ENCODE measurements at places on chromosomes 2 and 18.

GRCh38 chr2:156465573-156465972 lies 29.4 kb downstream of the GPD2 start:
- no peak for DNase-seq

GRCh38 chr2:12192762-12193161 lies 446.3 kb downstream of the LPIN1 start:
- DNase-seq: no peak

DNA sequence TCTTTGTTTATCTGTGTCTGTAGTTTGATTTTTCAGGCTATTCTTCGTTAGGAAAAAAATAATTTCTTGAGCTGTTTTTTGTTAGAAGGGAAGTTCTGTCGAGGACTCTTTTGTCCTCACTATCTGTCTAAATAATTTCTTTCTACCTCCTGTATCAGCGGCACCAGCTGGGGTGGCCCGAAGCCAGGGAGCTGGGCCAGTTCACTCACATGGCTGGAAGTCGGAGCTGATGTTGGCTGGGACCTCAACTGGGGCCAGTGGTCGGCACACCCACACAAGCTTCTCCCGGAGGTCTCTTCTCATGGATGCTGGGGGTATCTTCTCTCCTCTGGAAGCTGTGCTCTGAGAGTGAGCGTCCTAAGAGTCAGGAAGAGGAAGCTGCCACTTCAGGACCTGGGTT lies 8.0 kb upstream of the PDIA6 start:
- DNase-seq: no peak

DNA sequence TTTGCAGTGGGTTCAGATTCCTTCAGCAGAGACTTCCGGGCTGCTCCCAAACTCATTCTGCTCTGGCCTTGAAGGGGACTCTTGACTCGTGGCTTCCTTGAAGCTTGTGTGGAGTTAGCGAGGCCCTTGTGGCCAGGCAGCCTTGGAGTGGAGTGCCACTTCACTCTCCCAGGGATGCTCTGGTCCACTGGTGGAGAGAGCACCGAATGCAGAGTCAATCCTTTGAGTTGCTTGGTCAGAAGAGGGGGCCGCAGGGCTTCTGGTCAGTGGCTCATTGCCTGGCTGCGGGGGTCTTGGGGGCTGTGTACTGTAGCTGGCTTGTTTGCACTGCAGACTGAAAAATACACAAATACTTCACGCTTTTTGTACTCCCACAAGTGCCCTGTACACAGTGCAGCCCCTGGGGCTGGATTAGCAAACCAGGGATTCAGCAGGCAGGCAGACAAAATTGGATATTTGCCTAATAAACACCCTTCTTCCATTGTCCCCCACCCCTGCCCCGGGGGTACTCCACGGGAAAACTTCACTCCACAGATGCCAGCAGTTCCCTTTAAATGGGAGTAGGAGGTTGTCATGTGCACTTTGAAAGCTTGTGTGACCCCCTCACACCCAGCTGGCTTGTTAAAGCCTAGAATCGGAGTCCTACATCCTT lies 3.2 kb downstream of the GLI2 start:
- DNase-seq: no peak

DNA sequence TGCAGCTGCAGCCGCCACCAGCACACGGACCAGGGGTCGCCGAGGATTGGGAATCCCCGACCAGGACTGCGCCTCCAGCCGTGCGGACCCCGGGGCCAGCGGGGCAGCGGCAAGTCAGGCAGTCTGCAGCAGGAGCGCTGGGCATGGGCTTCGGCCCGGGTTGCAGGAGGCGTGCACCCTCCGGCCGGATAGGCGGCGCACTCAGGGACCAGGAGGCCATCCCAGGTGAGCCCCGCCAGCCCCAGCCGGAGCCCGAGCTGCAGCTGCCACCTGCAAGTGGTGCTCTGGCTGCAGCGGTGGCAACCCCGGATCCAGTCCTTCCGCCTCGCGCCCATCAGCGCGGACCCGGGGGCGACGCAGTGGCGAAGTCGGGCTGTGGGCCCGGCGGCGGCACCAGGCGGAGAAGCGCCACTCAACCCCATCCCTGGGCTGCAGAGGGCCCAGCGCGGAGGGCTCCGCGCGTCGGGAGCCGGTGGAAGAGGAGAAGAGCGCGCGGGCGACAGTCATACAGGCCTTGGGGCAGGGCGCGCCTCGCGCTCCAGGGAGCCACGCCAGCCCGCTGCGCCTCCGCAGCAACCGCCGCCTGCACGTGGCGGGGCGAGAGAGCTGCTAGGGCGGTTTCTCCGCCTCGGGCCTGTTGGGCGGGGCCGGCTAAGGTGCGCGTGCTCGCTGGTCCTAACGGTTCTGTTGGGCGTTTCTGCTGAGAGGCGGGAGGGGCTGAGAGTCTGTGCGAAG lies 73.8 kb downstream of the RPIA start:
- DNase-seq: no peak

DNA sequence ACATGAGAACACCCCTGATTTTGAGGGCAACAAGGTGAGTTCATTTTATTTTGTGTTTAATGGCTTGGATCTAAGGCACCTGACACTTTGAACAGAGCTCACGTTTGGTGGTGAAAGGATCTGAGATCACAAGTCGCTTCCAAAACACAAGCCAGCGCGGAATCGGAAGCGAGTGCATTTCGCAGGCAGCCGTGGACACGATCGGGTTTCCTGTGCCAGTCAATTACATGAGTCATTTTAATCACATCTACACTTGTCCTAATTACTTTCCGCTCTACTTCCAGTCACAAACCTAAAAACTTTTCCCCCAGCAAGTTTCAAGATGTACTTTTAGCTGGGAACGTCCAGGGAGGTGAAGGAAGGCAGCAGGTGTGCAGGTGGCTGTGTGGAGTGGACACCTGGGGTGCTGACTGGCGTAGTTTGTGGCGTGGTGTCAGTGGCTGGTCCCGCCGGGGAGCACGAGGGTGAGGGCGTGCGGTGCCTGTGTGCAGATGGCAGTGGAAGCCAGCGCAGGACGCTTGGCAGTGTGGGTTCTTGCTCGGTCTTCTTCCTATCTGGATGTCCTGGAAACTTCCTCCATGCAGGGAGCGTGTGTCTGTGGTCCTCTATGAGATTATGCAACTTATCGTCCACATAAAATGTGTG lies 75.6 kb downstream of the DCDC2C start:
- DNase-seq: no peak

- no peak for DNase-seq
Observed at GRCh38 chr2:205816268-205816667, 134.0 kb downstream of the NRP2 start.

DNA sequence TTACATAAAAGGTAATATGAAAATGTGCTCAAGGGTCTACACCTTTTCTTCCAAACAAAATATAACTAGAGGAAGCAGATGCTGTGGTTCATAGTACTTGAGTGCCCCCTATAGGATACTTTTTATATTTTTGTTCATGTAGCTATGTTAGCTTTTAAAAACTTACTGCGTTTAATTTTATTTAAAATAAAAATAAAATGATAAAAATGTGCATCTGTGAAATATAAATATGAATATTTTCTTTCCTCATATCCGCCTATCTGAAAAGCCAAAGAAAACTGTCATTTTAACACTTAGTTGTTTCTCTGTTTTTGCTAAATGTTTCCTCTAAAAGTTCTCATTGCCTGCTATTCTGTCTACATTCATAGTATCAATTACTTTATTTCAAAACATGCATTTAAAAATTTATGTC lies 9.6 kb upstream of the LRP1B start:
- peak; percentile 31 for DNase-seq

DNA sequence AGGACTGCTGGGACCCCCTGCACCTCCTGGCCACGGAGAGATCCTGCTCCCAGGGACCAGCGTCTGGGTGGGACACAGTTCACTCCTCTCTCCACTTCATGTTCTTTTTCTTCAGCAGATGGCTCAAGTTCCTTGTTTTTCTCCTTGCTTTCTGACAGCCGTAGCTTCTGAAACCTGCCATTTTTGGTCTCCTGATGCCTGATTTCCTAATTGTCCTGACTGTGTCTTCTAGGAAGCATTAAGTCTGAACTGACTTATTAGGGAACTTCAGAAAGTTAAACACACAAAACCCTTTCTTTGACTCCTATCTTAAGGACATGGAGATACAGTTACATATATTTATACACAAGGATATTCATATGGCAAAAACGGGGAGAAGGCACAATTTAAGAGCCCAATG lies 22.7 kb downstream of the CNNM4 start:
- no peak for DNase-seq

- DNase-seq: no peak
Observed at GRCh38 chr2:147242445-147242844, 602.4 kb upstream of the ACVR2A start.

DNA sequence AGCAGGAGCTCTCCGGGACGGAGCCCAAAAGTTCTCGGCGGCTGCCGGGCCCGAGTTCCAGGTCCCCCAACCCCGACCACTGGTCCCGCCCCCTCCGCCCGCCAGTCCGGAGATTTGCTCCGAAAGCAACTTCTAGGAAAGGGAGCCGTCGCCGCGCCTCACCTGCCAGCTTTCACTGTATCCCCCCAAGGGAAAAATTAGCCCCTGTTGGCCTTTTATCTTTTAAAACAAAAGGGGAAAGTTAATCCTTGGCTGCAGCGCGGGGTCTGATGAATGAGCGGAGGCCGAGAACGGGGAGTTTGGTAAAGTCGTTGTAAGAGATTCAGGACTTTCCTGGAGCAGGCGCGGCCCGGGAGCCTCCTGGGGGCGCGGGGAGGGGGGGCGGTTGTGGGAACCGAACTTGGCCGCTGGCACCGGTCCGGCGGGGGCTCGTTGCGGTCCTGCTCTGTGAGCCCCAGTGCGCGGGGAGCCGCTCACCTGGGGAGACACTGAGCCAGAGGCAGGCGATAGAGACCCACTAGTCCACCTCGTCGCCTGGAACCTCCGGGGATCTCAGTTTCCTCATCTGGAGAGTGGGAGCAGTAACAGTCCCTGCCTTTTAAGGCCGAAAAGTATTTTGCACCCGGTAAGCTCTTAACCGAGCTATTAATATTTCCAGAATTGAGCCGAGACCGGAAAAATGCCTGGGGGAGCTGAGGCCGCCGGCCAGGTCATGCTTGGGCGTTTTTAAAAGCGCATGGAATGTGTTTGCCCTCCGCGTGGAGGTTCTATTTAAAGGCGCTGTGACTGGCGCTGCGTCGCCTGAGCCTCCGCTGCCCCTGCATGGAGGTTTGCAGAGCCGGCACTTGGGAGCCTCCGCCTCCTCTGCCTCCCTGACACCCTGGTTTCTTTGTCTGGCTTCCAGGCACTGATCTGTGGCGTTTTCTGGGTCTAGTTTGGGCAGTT lies 1.1 kb downstream of the EFHD1 start:
- DNase-seq: no peak

GRCh38 chr2:171217330-171217729 lies 56.6 kb upstream of the TLK1 start:
- no peak for DNase-seq

GRCh38 chr18:49813069-49813318 lies 339 bp downstream of the ACAA2 start:
- DNase-seq: peak; percentile 21

- DNase-seq: no peak
Observed at GRCh38 chr2:134089454-134089853, 164.4 kb upstream of the MGAT5 start.

- DNase-seq: no peak
Observed at GRCh38 chr2:31267437-31268120, 33.6 kb downstream of the EHD3 start.

DNA sequence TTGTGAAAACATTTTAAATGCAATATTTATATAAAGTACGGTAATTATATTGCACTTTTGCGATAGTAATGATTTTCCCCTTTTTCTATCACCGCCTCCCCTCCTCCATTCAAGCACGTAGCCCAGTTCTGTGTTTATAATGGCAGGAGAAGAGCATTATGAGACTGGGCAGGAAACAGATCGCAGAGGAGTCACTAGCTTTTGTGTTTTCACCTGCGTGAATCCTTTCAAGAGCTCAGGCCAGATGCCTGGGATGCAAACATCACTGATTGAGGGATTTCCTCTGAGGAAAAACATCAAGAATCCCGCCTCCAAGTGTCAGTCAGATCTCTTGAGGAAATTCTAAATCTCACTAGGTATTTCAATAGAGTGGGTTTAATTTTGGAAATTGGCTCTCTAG lies 178.4 kb upstream of the FN1 start:
- DNase-seq: peak; percentile 49

DNA sequence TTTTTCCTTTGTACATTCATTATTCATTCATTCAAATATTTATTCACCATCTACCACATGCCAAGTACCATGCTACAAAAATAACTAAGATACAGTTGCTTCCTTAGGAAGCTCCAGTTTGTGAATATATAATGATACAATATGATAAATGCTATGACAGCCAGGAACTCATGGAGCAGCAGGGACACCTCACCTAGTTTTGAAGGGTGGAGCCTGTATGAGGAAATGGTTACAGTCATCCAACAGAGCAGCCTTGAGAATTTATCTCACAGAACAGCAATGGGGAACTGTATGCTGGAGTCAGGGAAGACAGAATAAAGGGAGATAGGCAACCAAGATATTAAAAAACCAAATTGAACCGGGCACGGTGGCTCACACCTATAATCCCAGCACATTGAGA lies 124.0 kb downstream of the OSBPL1A start:
- no peak for DNase-seq

GRCh38 chr2:8096484-8096883 lies 585.4 kb upstream of the ID2 start:
- no peak for DNase-seq

GRCh38 chr2:138757384-138757783 lies 22.8 kb downstream of the NXPH2 start:
- no peak for DNase-seq

GRCh38 chr2:146867477-146867986 lies 977.3 kb upstream of the ACVR2A start:
- no peak for DNase-seq

DNA sequence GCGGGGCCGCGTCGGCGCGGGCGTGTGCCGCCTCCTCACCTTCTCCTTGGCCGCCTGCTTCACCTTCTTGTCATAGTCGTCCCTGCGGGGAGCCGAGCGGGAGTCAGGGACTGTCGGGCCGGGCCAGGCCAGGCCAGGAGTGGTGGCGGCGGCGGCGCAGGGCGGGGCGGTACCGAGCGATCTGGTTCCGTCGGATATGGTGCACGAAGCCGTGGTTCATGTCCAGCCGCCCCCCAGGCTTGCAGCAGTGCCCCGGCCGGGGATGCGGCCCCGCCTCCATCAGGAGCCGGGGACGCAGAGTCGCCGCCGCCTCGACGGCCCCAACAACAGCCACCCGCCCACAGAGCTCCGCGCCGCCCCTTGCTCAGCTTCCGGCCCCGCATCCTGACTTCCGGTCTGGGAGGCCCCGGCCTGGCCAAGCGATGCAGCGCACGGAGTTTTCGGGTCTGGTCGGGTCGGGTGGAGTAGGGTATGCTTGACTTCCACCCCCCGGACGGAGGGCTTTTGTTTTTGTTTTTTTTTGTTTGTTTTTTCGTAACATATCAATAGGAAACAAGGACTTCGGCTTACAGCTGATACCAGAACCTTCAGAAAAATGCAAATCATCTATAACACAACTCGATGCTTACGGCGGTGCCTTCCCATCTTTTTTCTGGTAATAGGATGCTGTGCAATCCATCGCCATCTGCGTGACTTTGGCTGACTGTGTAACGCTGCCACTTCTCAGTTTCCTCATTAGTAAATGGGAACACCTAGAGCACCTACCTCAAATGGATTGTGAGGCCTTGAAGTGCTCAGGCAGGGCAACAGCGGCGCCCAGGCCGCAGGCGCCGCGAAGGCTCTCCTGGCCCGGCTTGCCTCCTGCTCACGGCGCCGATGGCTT lies at the start of gene C2orf68:
TSS of gene C2orf68 (minus strand) at position 362 of the 883 bp plus-strand sequence. CDS start at position 280, 82 bp downstream.
- peak; percentile 91 for DNase-seq
